Large intestine (tissue), 12 donors: ENCODE measurements at places on chromosomes 12 and 14. TPM values are rescaled to one million over a fixed set of nuclear protein-coding genes. Genes with fewer than 3 reads are reported as not detected.

- DNase-seq = peak; percentile 84
These were observed at the start of gene ERO1A for GRCh38 chr14:52695481-52696091. TSS of gene ERO1A (minus strand) at chr14:52695558. CDS start at chr14:52695481, 77 bp downstream.

The C3AR1 gene
- 6.1 TPM for polyA plus RNA-seq

DNA sequence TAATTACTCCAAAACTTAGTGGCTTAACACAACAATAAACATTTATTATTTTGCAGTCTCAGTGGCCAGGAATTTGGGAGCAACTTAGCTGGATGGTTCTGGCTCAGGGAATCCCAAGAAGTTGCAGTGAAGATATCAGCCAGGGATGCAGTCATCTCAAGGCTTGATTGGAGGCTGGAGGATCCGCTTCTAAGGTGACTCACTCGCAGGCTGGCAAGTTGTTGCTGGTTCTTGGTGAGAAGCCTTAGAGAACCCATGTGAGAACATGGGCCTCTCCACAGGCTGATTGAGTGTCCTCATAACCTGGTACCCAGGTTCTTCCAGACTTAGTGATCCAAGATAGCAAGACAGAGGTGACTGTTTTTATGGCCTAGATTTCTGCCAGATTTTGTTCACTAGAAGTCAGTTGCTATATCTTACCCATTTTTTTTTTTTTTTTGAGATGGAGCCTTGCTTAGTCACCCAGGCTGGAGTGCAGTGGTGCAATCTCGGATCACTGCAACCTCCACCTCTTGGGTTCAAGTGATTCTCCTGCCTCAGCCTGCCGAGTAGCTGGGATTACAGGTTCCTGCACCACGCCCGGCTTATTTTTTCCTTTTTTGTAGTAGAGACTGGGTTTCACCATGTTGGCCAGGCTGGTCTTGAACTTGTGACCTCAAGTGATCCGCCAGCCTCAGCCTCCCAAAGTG is 32.5 kb downstream of the BRMS1L start:
- DNase-seq = no peak

GRCh38 chr12:122028905-122029560 is 7.3 kb downstream of the BCL7A start:
- DNase-seq = no peak

- DNase-seq = no peak
These were observed 25.8 kb downstream of the PPP2R5E start for GRCh38 chr14:63517354-63517753.

DNA sequence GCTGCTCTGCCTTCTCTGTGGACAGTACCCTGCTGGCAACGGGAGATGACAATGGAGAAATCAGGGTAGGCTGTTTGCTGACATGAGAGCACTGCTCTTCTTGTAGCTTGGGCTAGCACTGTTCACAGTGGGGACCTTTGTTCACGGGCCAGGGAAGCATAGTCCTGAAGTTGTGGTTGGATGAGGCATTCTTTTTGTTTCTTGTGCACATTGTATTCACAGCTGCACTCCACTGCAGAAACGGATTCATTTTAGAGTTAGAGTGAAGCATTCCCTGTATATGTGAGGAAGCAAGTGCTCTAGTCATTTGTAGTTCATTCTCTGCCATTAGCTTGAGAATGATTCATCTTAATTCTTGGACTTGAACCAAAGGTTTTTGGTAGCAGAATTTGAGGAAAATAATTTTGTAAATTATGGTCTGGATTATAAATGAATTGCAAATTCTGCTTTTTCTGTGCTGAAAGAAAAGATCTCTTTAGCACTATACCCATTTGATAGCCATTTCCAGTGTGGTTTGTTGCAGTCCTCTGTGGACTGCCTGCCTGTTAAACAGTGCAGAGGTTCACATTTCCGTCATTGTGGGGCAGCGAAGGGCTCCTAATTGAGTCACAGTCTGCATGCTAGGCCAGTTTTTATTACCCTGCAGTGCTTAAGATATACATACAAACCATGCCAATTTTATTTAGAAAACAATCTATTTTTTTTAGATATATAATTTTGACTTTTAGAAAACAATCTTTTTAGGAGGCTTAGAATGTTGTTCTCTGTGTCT is 80.6 kb downstream of the APAF1 start:
- no peak for DNase-seq

The GPRC5A gene
- 19.4 TPM for polyA plus RNA-seq

GRCh38 chr12:48981757-48982157 is 3.6 kb downstream of the WNT1 start:
- no peak for DNase-seq

The CLEC6A gene
- polyA plus RNA-seq = not detected

DNA sequence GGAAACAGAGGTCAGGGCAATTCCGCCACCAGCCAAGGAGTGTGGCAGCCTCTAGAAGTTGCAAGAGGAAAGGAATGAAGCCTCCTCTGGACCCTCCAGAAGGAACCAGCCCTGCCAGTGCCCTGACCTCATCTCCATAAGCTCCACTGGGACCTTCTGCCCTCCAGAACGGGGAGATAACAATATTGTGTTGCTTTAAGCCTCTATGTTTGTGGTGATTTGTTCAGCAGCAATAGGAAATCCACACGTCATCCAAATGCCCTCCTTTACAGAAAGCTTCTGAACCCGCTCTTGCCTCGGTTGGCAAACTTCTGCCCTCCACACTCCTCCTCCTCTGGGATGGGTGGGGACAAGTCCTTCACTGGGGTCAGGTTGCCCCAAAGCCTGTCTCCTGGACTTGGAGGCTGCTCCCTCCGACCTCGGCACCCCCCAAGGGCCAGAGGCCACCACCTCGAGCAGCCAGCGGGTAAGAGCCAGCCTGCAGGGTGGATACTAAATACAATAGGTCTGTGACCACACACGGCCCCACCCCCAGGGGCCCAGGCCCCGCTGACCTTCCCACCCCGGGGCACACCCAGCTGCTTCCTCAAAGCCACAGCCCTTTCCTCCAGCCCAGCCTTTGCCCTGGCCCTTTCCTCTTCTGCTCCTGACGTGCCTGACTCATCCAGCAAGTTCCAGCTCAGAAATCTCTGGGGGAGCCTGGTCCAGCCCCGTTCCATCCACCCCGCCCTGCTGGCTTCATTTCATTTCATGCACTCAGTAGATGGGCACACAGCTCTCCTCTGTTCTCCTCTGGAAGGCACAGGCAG is 58.7 kb upstream of the NCOR2 start:
- peak; percentile 92 for DNase-seq

The PMCH gene
- 0.18 TPM for polyA plus RNA-seq

DNA sequence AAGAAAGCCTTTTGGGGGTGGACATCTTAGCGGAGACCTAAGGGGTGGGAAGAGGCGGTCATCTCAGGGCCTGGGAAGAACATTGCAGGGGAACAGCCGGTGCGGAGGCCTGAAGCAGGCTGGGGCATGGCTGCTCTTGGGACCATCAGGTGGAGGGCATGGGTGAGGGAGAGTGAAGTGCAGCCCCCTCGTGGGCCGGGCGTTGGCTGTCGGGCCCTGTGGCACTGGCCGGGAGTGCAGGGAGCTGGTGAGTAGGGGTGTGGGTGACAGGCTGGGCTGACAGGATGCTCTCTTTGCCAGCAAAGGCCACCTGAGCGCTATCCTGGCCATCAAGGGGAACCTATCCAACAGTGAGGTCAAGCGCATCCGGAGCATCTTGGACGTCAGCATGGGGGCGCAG is 11.7 kb downstream of the TNFAIP2 start:
- no peak for DNase-seq

DNA sequence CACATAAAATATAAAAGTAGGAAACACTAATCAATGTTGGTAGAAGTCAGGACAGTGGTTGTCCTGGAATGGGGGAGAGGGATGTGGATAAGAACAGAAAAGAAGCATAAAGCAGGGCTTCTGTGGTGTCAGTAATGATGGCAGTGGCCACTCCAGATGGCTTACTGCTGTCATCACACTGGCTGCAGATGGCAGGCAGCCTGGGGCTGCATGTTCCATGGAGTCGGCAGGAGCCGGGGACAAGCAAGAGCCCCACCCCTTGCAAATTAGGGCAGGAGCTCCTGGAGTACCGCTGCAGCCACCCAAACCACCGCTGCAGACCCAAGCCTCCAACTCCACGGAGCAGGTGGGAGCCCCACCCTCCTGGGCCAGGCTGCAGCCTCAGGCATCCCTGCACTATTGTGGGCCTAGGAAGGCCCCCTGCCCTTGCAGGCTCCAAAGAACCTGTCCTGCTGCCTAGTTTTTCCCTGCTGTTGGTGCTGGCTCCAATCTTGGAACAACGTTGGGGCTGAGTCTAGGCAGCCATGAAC is 28.8 kb upstream of the SLC5A8 start:
- no peak for DNase-seq
